ENCODE measurements at places on chromosomes 16 and 17.

DNA sequence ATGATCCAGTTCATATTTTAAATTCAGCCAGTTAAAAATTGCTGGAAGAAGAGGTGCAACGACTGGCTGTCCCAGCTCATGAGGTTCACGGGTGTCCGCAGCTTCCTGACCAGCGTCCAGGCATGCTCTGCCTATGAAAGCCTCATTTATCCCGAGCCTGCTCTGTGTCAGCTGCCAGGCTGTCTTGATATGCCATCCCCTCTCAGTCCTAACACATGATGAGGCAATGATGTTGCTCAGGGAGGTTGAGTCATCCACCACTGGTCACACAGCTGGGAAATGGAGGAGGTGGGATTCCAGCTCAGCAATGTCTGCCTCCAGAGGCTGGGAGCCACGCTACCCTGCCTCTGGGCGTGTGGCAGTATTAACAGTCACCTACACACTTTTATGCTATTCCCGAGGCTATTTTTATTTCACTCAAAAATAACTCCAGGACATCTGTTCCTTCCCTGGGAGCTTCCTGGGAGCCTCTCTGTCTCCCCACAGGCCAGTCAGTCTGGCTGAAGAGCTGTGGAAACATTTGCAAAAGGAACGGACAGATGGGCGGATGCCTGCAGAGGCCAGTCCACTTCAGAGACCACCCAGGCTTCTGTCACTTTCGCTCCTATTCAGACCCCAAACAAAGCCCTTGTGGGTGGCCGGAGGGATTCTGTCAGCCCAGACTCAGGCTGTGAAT lies 22.5 kb downstream of the RAB11FIP4 start:
- no peak overlapping the region for H3K27ac ChIP-seq
- ATAC-seq: no peak
- H3K4me1 ChIP-seq: no peaks in the 10 kb centered on the region
- peaks cover 4% of the 10 kb centered on the region for H3K27me3 ChIP-seq
- no peaks in the 10 kb centered on the region for H3K36me3 ChIP-seq
- no peak overlapping the region for H3K4me3 ChIP-seq

- no peak overlapping the region for H3K4me3 ChIP-seq
- no peaks in the 10 kb centered on the region for H3K27me3 ChIP-seq
- H3K27ac ChIP-seq: no peak overlapping the region
- no peak for ATAC-seq
These were observed 180.0 kb downstream of the TOX3 start for GRCh38 chr16:52366983-52367382.

GRCh38 chr17:80727409-80727755 lies 182.7 kb downstream of the RPTOR start:
- H3K4me1 ChIP-seq: peaks cover 29% of the 10 kb centered on the region
- no peak overlapping the region for H3K4me3 ChIP-seq
- ATAC-seq: no peak

- no peak for ATAC-seq
- no peak overlapping the region for H3K27ac ChIP-seq
- H3K4me1 ChIP-seq: no peaks in the 10 kb centered on the region
- no peak overlapping the region for H3K4me3 ChIP-seq
These were observed 2.5 kb upstream of the CCL17 start for GRCh38 chr16:57401943-57402640.

DNA sequence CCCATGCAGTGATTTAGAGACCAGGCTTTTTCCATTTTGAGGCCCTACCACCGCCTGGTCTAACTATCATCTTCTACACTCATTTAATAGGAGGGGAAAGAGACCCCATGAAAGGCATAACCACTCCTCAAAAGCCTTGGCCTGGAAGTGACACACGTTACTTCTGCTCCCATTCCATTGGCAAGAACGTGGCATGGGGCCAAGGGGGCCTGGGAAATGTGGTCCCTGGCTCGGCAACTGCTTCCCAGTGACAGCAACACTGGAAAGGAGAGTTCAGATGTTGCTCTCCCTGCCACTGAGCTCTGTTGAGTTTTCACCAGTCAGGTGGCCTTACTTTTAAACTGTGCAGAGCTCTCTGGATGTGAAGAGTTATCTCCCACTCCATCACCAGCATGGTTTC lies 45.2 kb upstream of the MAP3K14 start:
- H3K36me3 ChIP-seq: no peaks in the 10 kb centered on the region
- H3K27me3 ChIP-seq: peaks cover 10% of the 10 kb centered on the region
- no peak for ATAC-seq
